Activated gamma-delta T cell treated with Interleukin-2 at 50 U/mL for 16 hours (primary cell): ENCODE measurements at places on chromosomes 7 and 10.

- DNase-seq: no peak
Observed at GRCh38 chr7:36440880-36441279, 51.2 kb downstream of the ANLN start.

- DNase-seq: no peak
Observed at GRCh38 chr10:71635251-71635866, 84.2 kb downstream of the C10orf105 start.

GRCh38 chr10:74556072-74556705 is 270.2 kb upstream of the KAT6B start:
- DNase-seq: no peak

- no peak for DNase-seq
Observed at GRCh38 chr7:81684514-81685269, 85.2 kb downstream of the HGF start.

DNA sequence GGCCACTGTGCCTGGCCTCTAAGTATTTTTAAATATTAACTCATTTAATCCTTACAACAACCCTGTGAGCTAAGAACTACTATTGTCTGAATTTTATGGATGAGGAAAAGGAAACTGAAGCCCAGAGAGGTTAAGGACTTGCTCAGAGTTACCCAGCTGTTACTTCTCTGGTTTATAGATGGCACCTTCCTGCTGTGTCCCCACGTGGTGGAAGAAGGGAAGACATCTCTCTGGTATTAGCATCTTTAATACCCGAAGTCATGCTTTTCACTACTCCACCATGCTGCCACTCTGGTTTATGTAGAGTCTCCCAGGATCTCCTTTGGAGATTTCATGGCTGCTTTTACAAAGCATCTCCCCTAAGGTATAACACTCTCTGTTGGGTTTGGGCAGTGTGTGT is 105.5 kb upstream of the MKLN1 start:
- no peak for DNase-seq

DNA sequence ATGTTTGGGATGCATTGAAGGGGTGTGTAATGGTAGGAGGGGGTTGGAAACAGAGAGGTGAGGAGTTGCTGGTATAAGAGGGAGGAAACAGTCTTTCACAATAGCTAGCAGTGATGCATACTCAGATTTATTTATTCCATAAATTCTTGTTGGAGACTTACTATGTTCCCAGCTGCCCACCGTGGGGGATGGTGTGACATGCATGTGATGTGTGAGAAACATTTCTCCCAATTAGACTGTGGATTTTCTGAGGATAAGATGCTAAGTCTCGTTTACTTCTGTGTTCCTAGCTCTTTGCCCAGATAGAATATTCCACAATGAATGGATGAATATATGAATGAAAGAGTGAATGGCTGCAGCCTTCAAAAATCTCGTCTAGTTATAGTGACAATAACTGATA is 23.0 kb upstream of the NEUROD6 start:
- no peak for DNase-seq

DNA sequence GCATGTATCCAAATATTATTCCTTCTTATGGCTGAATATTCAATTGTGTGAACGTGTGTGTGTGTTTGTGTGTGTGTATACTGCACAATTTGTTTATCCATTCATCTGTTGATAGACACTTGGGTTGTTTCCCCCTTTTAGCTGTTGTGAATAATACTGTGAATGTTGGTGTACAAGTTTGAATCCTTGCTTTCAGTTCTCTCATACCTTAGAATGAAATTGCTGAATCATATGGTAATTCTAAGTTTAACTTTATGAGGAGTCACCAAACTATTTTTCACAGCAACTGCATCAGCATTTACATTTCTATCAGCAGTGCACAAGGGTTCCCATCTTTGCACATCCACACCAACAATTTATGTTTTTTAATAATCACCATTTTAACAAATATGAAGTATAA is 86.9 kb upstream of the GATAD1 start:
- no peak for DNase-seq

GRCh38 chr7:65397730-65398142 is 24.1 kb downstream of the ZNF92 start:
- no peak for DNase-seq
